ENCODE measurements at places on chromosomes 3 and 15.
A peak's percentile ranks its signal among the peaks of the same experiment; 100 is the strongest.

DNA sequence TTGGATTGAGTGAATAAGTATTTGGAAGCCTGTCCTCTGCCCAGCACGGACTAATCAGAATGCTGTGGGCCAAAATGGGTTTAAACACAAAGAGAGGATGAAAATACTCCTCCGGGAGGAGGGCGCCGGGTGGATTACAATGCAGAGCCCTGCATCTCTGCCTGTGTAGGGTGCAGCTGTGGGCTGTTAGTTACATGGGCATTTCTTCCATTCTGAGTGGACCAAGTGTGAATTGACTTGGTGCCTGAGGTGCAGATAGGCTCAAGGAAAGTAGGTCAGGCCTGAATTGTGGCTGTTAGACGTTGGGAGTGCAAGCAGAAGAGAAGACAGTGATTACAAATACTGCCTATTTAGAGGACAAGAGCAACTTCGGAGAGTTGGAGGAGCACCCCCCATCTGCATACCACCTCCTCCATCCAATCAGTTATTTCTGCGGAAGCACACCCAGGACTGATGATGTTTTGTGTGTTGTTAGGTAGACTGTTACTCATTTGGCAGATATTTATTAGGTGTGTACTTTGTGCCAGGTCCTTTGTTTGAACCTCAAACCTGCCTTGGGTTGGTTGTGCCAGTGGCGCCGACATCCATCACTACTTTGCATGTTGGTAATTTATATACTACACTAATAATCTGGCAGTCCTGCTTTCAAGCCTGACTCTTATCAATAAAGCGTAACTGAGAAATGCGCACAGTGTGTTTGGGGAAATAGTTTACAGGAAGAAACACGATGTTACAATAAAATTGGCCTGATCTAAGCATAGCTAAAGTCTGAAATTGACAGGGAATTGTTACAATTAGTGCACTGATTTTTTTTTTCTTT, 33.0 kb downstream of the PTPRG start:
- DNase-seq = no peak

- peak; percentile 80 for DNase-seq
Observed at GRCh38 chr3:20575146-20575545, 389.1 kb upstream of the SGO1 start.

- DNase-seq = no peak
Observed at GRCh38 chr3:161014843-161015749, 90.1 kb downstream of the B3GALNT1 start.

GRCh38 chr3:180093535-180093934, 56.8 kb upstream of the PEX5L start:
- no peak for DNase-seq

- no peak for DNase-seq
Observed at GRCh38 chr15:61084944-61085367, 144.1 kb downstream of the RORA start.
